Psoas muscle (tissue), 8 donors: ENCODE measurements at places on chromosomes 6 and 20. TPM values are rescaled to one million over a fixed set of nuclear protein-coding genes. Genes with fewer than 3 reads are reported as not detected.
A peak's percentile ranks its signal among the peaks of the same experiment; 100 is the strongest.

- DNase-seq, result no peak
- peak overlapping the region; percentile 46 for H3K4me3 ChIP-seq
- H3K36me3 ChIP-seq, result no peaks in the 10 kb centered on the region
- H3K27ac ChIP-seq, result no peak overlapping the region
- peaks cover 5% of the 10 kb centered on the region for H3K4me1 ChIP-seq
These were observed 1.4 kb downstream of the NKX2-4 start for GRCh38 chr20:21395666-21396598.

DNA sequence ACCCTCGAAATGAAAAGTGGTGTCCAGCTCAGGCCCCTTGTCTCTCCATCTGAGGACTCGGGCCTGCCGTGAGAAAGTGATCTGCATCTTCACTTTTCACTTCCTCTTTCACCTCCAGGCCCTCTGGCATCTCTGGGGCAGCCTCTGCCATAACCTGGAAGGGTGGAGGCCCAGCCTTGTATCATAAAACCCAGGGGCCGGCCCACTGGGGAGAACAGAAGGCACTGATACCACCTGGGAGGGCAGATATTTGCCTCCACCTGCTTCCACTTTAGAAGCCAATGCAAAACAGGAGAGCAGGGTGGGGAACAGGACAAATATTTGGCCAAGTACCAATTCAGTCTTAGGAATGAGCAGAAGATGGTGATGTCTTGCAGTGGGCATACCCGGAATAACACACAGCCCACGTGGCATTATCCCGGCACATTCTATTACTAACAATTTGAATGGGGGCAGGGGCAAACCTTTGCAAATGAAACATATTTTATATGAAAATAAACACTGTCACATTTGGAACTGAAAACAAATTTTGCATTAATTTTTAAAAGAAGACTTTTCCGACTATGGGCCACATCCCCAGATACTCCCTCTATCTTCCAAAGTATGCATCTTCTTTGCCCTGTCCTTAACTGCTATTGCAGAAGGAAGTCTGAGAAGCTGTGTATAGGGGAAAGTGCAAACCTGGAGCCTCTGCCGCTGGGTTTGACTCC is 69.2 kb upstream of the TBC1D7 start:
- no peak overlapping the region for H3K4me3 ChIP-seq
- no peak for DNase-seq
- no peaks in the 10 kb centered on the region for H3K27me3 ChIP-seq
- no peak overlapping the region for H3K27ac ChIP-seq
- no peaks in the 10 kb centered on the region for H3K36me3 ChIP-seq
- H3K4me1 ChIP-seq, result peaks cover 46% of the 10 kb centered on the region

- no peaks in the 10 kb centered on the region for H3K36me3 ChIP-seq
- no peaks in the 10 kb centered on the region for H3K27me3 ChIP-seq
- peaks cover 50% of the 10 kb centered on the region for H3K4me1 ChIP-seq
- DNase-seq, result no peak
- H3K4me3 ChIP-seq, result no peak overlapping the region
- peak overlapping the region; percentile 98 for H3K27ac ChIP-seq
These were observed 40.4 kb upstream of the PIM1 start for GRCh38 chr6:37129566-37129965.

RNF182 gene
- total RNA-seq, result not detected

GRCh38 chr6:55443238-55444134 is 116.2 kb downstream of the GFRAL start:
- no peaks in the 10 kb centered on the region for H3K36me3 ChIP-seq
- H3K27me3 ChIP-seq, result no peaks in the 10 kb centered on the region
- no peak overlapping the region for H3K27ac ChIP-seq
- no peak for DNase-seq
- H3K4me3 ChIP-seq, result no peak overlapping the region

DNA sequence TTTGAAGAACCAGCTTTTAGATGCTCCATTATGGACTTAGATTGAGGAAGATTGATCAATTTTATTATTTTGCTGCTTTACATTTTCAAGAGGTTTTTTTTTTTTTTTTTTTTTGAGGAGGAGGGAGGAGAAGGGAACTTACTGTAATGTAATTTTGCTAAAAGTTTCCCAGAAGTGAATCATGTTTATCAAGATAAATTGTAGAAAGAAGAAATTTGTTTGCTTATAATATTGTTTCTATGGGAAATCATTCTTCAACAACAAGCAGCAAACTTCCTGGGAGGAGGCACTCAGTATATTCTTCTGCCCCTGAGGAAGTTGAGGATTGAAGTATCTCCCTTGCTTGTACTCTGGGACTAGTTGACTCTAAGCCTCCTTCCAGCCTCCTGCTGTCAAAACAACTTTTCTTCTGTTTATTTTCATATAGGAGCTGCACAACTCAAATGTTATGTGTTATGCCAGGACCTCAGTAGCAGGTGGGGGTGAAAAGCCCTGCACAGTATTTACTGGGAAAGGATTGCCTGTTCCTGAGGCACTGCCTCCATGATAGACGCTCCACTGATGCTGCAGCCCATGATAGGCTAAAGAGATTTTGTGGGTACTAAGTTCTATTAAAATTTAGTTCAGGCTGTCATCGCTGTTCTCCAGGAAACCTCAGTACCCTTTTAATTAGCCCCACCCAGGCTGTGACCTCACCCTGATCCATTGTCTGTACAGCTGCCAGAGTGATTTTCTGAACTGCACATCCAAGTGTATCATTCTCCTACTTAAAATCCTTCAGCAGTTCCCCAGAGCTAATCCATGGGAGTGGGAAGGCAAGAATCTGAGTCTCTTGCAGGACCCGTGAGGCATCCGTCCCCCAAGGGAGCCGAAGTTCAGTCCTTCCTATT is 51.9 kb downstream of the CARMIL1 start:
- no peaks in the 10 kb centered on the region for H3K27me3 ChIP-seq
- no peaks in the 10 kb centered on the region for H3K36me3 ChIP-seq
- no peak overlapping the region for H3K4me3 ChIP-seq
- H3K4me1 ChIP-seq, result no peaks in the 10 kb centered on the region
- H3K27ac ChIP-seq, result no peak overlapping the region
- no peak for DNase-seq

SYCP2 gene
- 0.88 TPM for total RNA-seq

DNA sequence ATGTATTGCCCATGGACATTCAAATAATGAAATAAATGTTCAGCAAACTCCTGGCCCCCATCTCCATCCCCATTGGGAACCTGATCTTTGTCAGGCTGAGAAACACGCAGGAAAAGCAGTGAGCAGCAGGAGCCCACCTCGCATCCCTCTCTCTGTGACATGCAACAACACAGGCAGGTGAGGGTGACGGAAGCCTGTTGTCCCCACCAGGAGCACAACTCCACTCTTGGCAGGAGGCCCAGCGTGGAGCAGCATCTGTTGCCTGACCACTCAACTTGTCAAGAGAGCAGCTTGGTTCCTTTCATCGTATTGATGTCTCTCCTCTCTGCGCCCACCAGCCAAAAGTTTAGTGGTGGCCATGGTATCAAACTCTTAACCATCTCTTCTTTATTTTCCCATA is 586.9 kb upstream of the ARID1B start:
- H3K27ac ChIP-seq, result no peak overlapping the region
- no peaks in the 10 kb centered on the region for H3K36me3 ChIP-seq
- H3K4me3 ChIP-seq, result no peak overlapping the region
- no peaks in the 10 kb centered on the region for H3K27me3 ChIP-seq

DNA sequence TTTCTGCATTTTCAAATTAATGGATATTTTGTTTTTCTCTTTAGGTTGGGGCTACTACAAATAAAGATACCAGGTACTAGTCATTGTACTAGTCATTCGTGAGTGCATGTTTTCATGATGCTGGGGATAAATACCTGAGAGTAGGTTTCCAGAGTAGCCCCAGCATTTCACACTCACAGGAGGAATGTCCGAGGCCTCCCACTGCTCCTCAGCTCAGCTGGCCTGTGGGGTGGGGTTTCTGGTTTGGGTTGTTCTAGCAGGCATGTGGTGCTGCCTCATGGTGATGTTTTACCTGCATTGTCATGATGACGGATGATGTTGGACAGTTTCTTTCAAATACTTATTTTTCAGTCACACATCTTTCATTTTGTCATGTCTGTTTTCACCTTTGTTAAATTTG is 144.5 kb downstream of the SMOC2 start:
- DNase-seq, result no peak
- H3K4me1 ChIP-seq, result no peaks in the 10 kb centered on the region
- no peaks in the 10 kb centered on the region for H3K36me3 ChIP-seq
- H3K4me3 ChIP-seq, result no peak overlapping the region

GRCh38 chr20:22904386-22904785 is 130.7 kb upstream of the SSTR4 start:
- no peak overlapping the region for H3K4me3 ChIP-seq
- no peak overlapping the region for H3K27ac ChIP-seq

DNA sequence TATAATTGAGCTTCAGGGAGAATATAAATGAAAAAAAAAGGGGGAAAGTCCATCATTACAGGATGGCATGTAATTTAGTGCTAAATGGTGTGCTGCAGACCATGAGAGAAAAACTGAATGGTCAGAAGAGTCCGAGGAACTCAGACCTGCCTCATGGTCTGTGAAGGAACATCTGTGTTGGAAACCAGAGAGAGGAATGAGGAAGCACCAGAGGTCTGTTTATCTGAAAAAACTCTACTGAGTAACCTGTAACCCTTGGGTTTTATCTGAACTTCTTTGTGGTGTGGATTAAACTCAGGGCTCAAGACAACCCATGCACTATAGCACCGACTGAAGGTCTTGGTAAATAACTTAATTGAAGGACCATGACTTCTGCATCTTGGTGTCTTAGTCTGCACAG is 108.1 kb downstream of the RNF144B start:
- no peaks in the 10 kb centered on the region for H3K27me3 ChIP-seq
- peaks cover 7% of the 10 kb centered on the region for H3K4me1 ChIP-seq
- H3K36me3 ChIP-seq, result no peaks in the 10 kb centered on the region
- H3K27ac ChIP-seq, result no peak overlapping the region
- no peak for DNase-seq
- H3K4me3 ChIP-seq, result no peak overlapping the region

GRCh38 chr6:33213166-33213988 is 5.1 kb downstream of the RING1 start:
- H3K27ac ChIP-seq, result no peak overlapping the region
- H3K36me3 ChIP-seq, result peaks cover 26% of the 10 kb centered on the region

DNA sequence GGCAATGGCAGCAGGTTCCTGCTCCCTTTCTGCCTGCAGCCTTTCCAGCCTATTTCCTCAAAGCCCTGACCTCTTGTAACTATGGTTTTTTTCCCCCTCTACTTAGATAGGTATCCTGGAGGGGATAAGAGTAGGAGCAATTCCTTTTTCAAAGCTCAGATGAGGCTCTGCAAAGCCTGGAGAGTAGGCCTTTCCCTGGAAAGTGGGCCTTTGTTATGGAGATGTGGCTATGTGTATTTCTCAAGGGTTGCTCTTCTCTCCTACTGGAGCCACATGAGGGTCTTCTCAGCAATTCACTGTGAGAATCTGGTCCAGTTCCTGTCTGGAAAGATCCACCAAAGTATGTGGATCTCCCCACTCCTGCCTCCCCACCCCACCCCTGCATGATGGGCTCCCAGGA is 96.0 kb downstream of the DTD1 start:
- no peaks in the 10 kb centered on the region for H3K4me1 ChIP-seq
- no peaks in the 10 kb centered on the region for H3K36me3 ChIP-seq
- no peak for DNase-seq
- no peaks in the 10 kb centered on the region for H3K27me3 ChIP-seq
- no peak overlapping the region for H3K27ac ChIP-seq
- H3K4me3 ChIP-seq, result no peak overlapping the region

C6orf132 gene
- 0.22 TPM for total RNA-seq

- H3K4me3 ChIP-seq, result no peak overlapping the region
- no peak overlapping the region for H3K27ac ChIP-seq
- H3K4me1 ChIP-seq, result no peaks in the 10 kb centered on the region
- no peak for DNase-seq
These were observed 364.2 kb downstream of the TFAP2B start for GRCh38 chr6:51182827-51183226.

DNA sequence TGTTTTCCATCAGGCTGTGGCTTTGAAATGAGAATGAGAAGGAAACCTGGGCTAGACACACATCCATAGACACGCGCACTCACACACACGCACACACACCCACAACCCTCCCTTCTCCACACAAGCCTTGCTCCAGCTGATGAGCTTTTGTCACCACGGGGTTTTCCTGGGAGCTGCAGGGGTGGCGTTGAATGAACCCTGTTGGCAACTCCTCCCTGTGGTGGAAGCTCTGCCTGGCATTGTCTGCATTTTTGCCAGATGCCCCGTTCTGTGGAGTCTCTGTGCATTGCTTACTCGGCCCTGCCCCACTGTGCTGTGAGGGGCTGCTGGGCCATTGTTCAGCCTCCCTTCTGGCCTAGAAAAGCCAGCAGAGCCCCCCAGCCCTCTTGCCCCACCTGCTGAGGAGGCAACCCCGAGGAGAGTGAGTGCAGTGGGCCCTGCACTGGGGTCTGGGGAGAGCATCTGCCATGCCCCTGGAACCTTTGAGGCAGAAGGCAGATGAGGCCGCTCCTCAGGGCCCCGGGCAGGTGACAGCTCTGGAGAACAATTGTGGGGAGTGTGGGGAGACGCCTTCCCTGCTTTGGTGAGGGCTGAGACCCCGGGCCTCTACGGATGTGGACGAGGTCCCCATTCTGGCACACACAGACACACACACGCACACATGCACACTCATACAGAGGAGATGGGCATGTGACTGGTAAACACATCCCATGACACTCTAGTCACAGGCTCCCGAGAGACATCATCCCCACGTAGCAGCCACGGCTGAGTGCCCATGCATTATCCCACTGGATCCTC is 9.9 kb downstream of the ADIG start:
- no peaks in the 10 kb centered on the region for H3K36me3 ChIP-seq
- no peak for DNase-seq
- H3K4me1 ChIP-seq, result no peaks in the 10 kb centered on the region
- H3K27ac ChIP-seq, result no peak overlapping the region

DNA sequence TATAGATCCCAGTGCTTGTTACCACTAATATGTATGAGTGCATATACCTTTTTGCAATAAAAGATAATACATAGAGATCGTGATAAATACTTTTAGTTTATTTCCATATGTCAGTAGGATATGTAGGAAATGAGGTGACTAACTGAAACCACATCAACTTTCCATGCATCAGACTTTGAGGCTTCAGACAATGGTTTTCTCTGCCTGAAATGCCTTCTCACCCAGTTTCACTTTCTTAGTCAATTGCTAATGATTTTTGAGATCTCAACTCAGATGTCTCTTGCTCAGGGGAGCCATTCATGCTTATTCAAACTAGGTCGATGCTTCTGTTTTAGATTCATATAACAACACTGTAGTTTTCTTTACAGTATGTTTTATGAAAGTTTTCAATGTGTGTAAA is 626.6 kb upstream of the ADGRB3 start:
- no peak for DNase-seq
- no peaks in the 10 kb centered on the region for H3K27me3 ChIP-seq
- H3K4me1 ChIP-seq, result no peaks in the 10 kb centered on the region
- no peaks in the 10 kb centered on the region for H3K36me3 ChIP-seq

- H3K27me3 ChIP-seq, result no peaks in the 10 kb centered on the region
- no peak overlapping the region for H3K4me3 ChIP-seq
- H3K4me1 ChIP-seq, result peaks cover 11% of the 10 kb centered on the region
- DNase-seq, result no peak
These were observed 15.6 kb downstream of the VGLL2 start for GRCh38 chr6:117280922-117281321.

DNA sequence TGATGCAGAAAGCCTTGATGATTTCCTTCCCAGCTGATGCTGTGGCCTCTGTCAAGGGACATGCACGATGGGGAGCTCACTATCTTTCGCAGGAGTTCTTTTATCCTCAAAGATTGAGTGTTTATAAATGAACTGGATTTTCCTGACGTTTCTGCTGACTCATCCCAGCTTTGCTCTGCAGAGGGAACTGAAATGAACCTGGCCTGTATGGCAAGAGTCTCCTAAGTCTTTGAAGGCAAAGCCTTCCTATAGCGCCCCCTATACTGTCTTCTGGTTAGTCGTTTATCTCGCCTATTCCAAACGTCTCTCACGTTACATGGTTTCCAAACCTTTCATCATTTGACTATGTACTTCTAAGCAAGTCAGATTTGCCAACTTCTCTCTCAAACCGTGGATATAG is 565.3 kb downstream of the KIF16B start:
- no peaks in the 10 kb centered on the region for H3K27me3 ChIP-seq
- H3K27ac ChIP-seq, result no peak overlapping the region
- no peak for DNase-seq
- H3K4me3 ChIP-seq, result no peak overlapping the region
